Glutamatergic neuron (in vitro differentiated cells): ENCODE measurements at places on chromosomes 11 and 22.

- DNase-seq, result peak; percentile 11
These were observed 11.8 kb downstream of the MUC2 start for GRCh38 chr11:1086171-1087102.

GRCh38 chr11:6284250-6284649, 24.6 kb downstream of the CCKBR start:
- DNase-seq, result no peak

DNA sequence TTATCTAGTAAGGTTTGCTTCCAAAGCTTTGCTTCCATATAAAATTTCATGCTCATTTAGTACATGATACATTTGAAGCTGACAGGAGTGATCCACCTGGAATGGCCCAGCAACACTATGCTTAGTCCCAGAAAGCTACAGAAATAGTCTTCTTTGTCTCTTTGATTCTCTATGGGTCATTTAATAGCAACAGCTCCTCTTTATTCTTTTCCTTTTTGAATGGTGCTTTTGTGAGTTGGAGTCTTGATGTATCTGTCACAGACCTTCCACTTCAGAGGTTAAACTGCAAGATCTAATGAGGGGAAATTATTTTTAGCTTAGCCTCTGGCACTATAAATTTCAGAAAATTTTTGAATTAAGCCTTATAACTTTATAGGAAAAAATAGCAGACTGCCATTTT, 509.5 kb downstream of the KCNA4 start:
- no peak for DNase-seq

DNA sequence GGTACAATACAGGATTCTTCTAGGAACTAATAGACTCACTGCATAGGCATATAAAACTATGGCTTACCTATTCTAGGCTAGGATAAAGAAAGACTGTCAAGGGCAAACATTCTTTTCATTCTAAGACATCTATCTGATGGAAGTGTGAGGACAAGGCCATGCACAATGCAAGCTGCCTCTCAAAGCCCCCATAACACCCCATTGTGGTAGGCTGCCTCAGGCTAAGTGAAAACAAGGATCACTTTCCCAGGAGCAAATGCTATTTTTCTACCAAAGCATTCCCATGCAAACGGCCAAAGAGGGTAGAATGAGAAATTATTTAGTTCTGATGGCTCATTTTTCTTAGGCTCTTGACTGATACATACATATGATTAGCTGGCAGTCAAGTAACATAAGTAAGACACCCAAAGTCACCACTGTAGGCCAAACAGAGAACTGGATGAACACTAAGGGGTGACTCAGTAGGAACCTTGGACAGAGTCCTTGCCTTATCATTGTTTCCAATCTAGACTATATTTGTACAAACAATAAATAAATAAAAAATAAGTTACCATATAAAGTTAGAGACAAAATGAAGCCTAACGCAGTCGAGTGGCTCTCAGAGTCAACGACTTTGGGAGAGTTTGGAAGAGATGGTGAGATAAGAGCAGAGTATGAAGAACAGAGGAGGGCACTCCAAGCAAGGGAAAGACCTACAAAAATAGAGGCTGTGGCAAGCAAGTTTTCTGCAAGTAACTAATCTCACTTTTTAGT, 303.6 kb downstream of the SBF2 start:
- DNase-seq, result no peak

DNA sequence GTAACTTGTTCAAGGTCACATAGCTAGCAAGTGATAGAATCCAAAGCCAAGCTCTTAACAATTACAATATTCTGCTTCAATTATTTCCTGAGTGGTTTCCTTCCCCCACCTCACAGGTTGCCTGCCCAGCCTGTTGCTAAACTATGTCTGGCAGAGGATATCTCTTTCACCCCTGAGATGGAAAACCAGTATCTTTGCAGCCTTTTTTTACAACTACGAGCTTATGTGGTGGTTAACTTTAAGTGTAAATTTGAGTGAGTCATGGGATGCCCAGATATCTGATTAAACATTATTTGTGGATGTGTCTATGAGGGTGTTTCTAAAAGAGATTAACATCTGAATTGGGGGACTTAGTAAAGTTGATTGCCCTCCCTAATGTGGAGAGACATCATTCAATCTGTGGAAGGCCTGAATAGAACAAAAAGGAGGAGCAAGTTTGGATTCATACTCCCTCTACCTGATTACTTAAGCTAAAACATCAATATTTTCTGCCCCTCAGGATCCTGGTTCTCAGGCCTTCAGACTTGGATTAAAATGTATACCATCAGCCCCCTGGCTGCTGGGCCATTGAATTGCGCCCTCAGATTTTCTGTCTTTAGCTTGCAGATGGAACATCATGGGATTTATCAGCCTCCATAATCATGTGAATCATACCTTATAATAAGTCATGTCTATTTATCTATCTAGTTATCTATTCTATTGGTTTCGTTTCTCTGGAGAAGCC, 911.9 kb downstream of the METTL15 start:
- peak; percentile 35 for DNase-seq

DNA sequence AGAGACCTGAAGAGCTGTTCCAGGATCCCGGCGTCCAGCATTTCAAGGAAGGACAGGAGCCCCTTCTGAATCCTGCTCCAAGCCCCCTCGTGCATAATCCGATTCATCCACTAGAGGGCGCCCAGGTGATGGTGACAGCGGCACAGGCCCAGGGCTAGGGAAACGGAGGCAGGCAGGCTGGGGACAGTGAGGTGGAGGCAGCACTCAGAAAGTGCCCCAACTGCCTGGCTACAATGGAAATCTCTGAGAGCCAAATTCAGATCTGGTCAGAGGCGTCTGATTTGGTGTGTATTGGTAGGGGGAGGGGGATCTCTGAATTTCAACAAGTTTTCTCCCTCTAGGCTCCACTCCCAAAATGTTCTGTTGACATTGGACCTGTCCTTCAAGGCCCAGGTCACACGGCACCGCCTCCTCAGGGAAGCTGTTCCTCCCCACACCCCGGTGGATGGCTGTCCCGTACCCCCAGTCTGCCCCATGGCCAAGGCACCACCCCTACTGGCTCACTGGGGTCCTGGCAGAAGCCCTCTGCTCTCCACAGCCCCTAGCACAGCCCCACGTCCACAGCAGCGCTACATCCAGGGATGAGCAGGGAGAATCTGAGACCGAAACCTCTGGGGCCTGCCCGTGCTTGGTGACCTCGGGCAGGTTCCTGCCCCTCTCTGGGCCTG, 142.9 kb downstream of the CRYBB2 start:
- peak; percentile 95 for DNase-seq

DNA sequence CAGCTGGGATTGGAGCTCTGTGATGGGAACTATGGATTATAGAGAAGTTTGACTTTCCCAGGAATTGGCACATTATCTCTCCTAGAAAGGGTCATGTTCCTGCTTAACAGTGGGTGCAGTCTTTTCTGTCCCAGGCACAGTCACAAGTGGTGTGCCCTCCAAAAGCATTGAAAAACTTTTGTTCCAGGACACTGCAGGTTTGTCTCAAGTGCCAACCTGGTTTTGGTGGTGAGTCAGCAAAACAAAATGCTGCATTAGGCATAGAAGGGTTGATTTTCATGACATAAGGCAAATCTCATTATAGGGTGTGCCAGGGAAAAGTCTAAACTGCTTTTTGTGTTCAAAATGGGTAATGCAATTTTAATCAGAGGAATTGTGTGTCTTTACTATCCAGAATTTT, 4.9 kb downstream of the HTATIP2 start:
- DNase-seq, result no peak

- no peak for DNase-seq
These were observed 435 bp upstream of the TAF6L start for GRCh38 chr11:62770778-62771143.

DNA sequence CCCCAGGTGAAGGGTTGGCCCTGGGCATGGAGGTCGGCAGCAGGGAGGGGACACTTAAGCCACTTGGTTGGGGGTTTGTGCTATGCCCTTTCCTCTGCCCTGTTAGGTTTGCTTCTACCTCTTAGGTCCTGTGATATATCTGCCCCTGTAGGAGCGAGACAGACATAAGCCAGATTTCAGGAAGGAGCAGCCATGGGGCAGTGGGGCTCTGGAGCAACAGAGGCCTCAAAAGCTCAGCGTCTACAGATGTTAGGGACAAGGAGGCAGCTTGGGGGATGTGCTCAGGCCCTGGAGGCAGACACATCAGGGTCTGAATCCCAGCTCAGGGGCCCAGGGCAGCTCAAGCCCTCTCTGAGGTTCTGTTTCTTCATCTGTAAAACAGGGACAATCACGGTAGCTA, 27.2 kb upstream of the KCNQ1OT1 start:
- DNase-seq, result no peak

GRCh38 chr22:31363885-31364465, 17.8 kb upstream of the PATZ1 start:
- DNase-seq, result no peak

GRCh38 chr22:50326956-50327710, at the start of gene DENND6B:
Gene DENND6B, minus strand, starts transcription at chr22:50327012. Its CDS starts 24 bp downstream, at chr22:50326988.
- DNase-seq, result peak; percentile 85

GRCh38 chr22:23289851-23290724, 109.8 kb downstream of the BCR start:
- peak; percentile 82 for DNase-seq

DNA sequence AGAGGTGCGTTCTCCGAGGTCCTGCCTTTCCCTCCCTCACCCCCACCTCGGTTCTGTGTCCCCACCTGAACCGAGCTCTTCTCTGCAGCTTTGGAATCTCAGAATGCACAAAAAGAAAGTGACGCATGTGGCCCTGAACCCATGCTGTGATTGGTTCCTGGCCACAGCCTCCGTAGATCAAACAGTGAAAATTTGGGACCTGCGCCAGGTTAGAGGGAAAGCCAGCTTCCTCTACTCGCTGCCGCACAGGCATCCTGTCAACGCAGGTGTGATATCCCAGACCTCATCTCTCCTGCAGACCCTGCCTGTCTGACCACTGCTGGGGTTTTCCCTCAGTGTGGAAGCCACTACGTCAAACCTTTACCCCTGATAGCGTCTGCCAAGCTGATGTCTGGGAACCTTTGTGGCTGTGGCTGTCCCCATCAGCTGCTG, 13.9 kb downstream of the ACP2 start:
- no peak for DNase-seq

- DNase-seq, result no peak
These were observed 33.7 kb upstream of the CD5 start for GRCh38 chr11:61068581-61068980.

DNA sequence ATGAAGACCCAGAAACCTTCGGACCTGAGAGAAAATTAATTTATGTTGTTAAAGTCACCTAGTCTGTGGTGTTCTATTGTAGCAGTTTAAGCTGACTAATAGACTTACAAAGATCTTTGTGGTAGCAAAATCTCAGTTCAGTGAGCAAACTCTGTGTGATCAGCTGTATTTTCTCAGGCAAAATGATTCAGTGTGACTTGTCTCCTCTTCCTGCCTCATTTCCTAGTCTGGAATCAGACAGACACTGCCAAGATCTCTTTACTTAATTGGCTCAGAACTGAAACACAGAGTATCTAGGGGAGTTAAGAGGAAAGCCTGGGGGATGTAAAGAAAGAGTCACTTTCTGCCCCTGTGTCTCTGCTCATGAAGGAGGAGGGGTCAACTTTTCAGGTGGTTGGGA, 564.7 kb downstream of the KCNA4 start:
- DNase-seq, result no peak

DNA sequence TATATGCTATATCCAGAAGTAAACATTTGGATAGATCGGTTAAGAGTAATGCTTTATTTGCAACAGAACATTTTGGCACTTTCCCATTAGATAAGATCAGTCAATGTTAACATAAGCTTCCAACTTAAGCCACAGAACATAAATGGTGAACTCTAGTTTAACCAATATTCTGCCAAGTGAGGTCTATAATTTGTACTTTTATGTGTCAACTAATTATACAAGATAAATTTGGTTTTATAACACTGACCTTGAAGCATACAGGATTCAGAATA, 23.5 kb upstream of the BLID start:
- DNase-seq, result no peak

GRCh38 chr11:3903207-3903896, 47.9 kb downstream of the STIM1 start:
- no peak for DNase-seq
